ENCODE measurements at places on chromosomes 5 and 9.

DNA sequence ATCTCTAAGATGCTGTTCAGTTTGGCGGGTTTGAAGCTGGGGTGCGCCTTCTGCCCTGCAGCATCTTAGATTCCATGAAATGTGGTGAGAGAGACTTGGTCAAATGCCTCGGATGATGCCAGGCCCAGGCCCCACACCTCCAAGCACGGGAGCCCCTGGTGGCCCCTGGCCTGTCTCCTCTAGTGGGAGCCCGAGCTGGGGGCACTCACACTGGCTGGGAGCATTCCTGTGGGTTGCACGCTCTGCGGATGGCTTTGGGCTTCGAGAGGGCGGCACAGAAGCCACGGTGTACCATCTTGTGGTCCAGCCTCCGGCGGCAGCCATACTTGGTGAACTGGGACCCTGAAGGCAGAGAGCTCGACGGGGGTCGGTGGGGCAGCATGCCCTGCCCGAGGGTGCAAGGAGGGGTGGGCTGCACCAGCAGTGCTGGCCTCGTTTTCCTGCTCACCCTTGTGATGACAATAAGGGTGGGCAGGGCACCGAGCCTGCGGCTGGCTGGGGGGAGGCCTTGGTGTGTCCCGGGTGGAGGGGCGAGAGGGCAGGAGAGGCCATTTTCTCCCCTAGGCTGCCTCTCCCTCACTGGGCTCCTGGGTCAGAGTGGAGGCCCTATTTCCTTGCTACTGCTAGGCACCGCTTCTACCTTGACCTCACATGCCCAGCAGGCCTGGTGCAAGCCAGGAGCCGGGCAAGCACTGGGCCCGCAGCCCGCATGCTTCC is 65.8 kb downstream of the ZNF354C start:
- DNase-seq: no peak

GRCh38 chr5:150340614-150341255 is 16.8 kb upstream of the TCOF1 start:
- DNase-seq: no peak

DNA sequence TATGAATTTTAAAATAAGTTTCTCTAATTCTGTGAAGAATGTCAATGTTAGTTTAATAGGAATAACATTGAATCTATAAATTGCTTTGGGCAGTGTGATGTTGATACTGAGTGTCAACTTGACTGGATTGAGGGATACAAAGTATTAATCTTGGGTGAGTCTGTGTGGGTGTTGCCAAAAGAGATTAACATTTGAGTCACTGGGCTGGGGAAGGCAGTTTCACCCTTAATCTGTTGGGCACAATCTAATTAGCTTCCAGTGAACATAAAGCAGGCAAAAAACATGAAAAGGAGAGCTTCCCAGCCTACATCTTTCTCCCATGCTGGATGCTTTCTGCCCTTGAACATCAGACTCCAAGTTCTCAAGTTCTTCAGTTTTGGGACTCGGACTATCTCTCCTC is 832.0 kb upstream of the ARRDC3 start:
- DNase-seq: no peak

GRCh38 chr5:35890021-35891020 is 33.6 kb downstream of the IL7R start:
- no peak for DNase-seq

DNA sequence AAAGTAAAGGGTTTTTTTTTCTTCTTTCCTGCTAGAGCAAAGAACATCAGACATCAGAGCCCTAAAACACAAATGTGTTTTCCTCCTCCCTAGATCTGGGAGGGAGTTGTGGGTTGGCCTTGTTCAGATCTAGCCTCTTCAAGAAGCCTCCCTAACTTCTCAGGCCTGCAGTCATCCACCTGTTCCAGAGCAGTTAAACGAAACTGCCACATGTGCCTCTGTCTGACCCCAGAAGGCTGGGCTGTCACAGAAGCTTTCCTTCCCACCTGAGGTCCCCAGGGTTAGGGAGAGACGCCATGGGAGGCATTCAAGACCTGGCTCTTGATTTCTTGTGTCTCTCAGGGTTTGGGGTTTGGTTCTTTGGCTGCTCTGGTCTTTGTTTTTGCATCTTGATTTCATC is 87.0 kb downstream of the DAB2IP start:
- no peak for DNase-seq

- no peak for DNase-seq
Observed at GRCh38 chr5:129960831-129961230, 56.6 kb downstream of the CHSY3 start.

DNA sequence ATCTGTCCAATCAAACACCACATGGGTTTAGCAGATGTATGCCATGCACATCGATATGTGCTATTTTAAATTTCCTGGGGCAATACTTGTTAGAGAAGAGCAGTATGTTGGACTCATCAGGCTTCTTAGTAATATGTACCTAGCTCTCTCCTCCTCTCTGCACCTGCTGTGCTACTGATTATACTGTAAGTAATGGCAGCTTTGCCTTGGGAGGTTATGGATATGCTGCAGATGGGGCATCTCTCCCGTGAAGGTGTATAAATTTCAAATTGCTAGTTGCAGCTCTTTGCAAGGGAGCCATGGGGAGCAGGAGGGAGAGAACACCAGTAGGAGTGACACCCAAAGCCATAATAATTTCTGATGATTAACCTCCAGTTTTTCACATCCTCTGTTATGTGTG is 101.5 kb downstream of the SPATA31D1 start:
- DNase-seq: no peak

DNA sequence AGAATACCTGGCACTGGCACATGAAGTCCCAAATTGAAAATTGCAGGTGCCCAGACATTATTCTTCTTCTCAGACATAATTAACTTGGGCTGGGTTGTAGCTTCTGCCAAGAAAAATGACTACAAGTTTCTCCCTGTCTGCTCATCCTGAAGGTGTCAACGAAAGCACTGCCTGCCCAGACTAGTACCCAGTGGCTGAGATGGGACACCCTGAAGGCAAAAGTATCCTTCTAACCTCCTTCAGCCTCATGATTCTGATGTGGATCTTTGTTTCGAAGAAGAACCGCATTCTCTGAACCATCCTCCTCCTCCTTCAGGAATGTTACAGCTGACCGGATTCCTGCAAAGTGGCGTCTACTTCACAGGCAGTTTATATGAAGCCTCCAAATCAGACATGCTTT is 161.1 kb upstream of the FST start:
- DNase-seq: no peak

GRCh38 chr9:124386201-124386600 is 29.0 kb downstream of the PSMB7 start:
- no peak for DNase-seq

DNA sequence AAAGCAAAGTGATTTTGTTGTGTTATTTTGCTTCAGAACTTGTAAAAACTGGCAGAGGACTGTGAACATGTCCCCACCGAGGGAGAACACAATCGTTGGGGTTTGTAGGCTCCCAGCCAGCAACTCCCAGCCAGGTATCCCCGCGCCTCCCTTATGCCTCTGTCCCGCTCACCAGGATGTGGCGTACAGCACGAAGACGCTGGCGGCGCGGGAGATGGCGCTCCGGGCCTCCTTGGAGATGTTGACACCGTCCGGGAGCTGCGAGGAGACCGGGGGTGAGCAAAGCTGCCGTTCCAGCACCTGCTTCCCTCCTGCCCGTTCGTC is 630 bp downstream of the POLE3 start:
- no peak for DNase-seq

GRCh38 chr5:135053989-135054388 is 20.0 kb upstream of the PITX1 start:
- no peak for DNase-seq

DNA sequence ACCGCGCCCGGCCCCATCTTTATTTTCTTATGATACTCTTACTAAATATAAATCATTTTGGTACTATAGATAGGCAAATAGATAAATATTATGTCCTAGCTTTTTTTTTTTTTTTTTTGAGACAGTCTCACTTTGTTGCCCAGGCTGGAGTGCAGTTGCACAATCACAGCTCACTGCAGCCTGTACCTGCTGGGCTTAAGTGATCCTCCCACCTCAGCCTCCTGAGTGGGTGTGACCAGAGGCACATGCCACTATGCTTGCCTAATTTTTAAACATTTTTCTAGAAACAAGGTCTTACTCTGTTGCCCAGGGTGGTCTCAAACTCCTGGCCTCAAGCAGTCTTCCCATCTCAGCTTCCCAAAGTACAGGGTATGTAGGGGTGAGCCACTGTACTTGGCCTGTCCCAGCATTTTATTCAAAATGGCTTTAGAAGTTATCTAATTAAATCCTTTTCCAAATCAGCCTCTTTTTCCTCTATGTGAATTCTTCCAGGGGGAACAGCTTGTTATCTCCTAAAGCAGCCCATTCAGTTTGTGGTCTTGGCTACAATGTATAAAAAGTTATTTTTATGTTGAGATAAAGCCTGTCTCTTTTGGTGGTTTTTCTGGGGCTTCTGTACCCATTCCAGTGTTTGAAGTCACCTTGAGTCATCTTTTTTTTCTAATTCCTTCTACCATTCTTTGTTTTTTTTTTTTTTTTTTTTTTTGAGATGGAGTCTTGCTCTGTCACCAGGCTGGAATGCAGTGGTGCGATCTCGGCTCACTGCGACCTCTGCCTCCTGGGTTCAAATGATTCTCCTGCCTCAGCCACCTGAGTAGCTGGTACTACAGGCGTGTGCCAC is 12.1 kb downstream of the MELK start:
- DNase-seq: no peak

DNA sequence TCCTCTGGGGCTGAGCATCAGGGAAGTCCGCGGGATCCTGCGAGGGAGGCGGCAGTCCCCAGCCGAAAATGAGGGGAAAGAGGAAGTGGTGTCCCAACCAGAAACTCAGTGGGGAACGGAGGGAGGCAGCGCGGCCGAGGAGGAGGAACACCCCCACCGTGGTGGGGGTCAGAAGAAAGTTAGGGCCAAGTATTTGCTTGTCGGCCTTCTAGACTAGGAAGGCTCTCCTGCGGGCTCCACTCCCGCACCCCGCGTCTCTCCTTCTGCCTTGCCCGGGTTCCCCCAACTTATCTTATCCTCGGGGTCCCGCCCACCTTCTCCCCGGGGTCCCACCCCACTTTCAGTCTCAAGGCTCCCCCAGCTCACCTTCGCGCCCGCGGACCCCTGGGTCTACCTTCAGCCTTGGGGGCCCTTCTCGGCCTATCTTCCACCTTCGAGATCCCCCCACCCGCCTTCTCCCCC is 557 bp upstream of the PHF2 start:
- DNase-seq: peak; percentile 38

GRCh38 chr9:115327436-115328122 is 209.6 kb upstream of the TNC start:
- DNase-seq: no peak

DNA sequence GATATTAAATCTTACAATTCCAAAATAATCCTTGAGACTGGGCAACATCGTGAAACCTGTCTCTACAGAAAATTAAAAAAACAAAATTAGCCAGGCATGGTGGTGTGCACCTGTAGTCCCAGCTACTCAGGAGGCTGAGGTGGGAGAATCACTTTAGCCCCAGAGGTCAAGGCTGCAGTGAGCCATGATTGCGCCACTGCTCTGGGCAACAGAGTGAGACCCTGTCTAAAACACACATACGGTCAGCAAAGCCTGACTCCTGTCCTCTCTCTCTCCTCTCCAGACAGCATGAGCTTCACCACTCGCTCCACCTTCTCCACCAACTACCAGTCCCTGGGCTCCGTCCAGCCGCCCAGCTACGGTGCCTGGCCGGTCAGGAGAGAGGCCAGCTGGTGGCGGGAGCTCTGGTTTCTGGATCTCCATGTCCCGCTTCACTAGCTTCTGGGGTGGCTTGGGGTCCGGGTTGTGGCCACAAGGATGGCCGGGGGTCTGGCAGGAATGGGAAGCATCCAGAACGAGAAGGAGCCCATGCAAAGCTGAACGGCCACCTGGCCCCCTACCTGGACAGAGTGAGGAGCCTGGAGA is 9.0 kb upstream of the PDCL start:
- DNase-seq: no peak

DNA sequence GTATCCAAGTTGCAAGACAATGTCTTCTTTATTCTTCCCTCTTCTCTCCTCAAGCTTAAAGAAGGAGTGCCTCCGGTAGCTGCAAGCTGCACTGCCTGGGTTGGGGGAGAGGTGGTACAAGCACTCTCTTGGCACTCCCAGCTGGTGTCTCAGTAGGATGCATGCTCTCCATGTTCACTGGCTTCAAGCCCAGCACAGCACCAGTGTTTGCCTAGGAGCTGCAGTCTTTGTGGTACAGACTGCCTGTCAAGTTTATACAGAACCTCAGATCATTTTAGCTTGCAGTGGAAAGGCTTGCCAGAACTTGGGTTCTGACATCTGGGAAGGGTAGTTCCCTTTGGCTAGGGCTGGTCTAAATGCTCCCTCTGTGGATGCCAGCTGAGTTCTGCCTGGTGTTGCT is 505.6 kb downstream of the MAN2A1 start:
- DNase-seq: no peak

DNA sequence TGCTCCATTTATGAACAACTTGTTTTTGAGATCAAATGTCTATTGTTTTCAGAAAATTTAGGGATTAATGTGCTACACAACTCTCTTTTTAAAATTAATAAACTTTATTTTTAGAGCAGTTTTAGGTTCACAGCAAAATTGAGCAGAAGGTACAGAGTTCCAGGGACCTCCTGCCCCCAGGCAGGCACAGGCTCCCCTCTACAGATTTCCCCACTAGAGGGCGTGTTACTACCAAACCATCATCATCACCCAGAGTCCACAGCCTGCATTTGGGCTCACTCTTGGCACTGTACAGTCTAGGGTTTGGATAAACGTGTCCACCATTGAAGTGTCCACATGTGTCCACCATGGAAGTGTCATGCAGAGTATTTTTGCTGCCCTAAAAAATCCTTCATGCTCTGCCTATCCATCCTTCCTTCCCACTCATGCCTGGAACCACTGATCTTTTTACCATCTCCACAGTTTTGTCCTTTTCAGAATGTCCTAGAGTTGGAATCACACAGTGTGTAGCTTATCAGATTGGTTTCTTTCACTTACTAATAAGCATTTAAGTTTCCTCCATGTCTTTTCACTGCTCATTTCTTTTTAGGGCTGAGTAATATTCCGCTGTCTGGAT is 61.7 kb downstream of the MRPL36 start:
- no peak for DNase-seq

- no peak for DNase-seq
Observed at GRCh38 chr5:169248996-169249395, 51.9 kb downstream of the SLIT3 start.
